ENCODE measurements at places on chromosomes 1 and 21. TPM values are rescaled to one million over a fixed set of nuclear protein-coding genes. Genes with fewer than 3 reads are reported as not detected.

DNA sequence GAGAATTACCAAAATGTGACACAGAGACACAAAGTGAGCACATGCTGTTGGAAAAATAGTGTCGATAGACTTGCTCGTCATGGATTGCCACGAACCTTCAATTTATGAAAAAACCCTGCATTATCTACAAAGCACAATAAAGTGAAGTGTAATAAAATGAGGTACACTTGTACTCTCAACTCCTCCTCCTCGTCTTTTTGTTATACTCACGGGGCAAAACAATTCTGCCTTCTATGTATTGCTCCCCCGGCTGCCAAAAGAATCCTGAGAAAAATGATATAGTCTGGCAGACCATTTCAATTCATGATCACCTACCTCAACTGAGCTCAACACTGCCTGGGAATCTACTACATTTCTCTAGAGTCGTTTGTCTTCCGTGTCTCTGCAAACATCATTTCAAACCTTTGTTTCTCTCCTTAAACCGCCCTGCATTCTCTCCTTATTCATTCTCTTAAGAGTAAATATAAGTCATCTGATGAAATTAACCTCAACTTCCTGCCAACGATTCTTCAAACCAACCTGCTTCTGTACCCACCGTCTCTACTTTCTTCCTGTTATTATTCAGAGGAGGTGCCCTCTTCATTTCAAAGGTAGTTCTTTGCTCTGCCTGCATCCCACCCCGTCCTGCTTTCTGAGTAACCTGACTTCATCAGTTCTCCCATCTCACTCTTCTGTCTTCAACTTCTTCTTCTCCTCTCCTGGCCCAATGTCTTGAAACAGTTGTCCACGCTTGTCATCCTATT is 12.9 kb upstream of the IL19 start:
- H3K36me3 ChIP-seq = no peaks in the 10 kb centered on the region
- H3K4me3 ChIP-seq = no peak overlapping the region
- no peak for DNase-seq
- no peaks in the 10 kb centered on the region for H3K27me3 ChIP-seq
- H3K27ac ChIP-seq = no peak overlapping the region

GRCh38 chr1:98077691-98078090 is 156.9 kb upstream of the DPYD start:
- peaks cover 23% of the 10 kb centered on the region for H3K4me1 ChIP-seq
- peak; percentile 58 for DNase-seq
- H3K27ac ChIP-seq = peak overlapping the region; percentile 14
- no peaks in the 10 kb centered on the region for H3K36me3 ChIP-seq
- no peaks in the 10 kb centered on the region for H3K27me3 ChIP-seq

DNA sequence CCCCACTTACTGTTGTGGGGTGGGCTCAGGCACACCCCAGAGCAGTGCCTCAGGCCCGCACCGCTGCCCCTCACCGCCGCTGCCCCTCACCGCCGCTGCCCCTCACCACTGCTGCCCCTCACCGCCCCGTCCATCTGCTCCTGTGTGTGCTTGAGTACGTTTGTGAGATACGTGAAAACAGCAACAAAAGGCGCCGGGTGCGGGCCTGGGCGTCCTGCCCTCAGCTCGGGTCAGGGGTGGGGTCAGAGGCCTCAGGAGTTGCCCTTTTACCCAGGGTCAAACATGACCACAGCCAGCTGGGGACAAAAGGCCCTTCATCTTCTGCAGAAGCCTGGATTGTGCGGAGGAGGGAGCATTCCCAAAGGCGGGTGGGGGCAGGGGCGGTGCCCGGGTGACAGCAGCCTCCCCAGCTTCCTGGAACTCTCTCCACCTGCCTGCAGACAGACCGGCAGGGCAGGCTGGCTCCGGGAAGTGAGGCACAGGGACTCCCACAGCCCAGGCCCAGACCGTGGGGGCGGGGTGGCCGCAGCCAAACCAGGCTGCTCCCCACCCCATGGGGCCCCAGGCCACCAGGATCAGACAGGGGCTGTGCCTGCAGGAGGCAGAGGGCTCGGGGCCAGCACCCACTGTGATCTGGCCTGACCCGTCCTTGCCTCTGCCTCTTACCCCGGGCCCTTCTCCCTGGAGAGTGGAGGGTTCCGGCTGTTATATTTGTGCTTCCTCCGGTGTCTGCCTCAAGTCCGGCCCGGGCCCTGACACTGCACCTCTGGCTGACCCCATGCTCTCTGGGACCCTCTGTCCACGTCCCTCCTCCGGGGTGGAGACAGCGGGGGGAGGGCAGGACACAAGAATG is 2.3 kb upstream of the VWA1 start:
- H3K36me3 ChIP-seq = no peaks in the 10 kb centered on the region
- no peak overlapping the region for H3K4me3 ChIP-seq
- DNase-seq = no peak
- no peak overlapping the region for H3K27ac ChIP-seq
- H3K27me3 ChIP-seq = no peaks in the 10 kb centered on the region

The RPTN gene
- total RNA-seq = not detected
